Stimulated activated naive CD4-positive, alpha-beta T cell treated with Interleukin-2 at 50 U/mL for 16 hours (primary cell): ENCODE measurements at places on chromosomes 5 and 9.

GRCh38 chr5:10478436-10478835 lies 36.8 kb downstream of the ROPN1L start:
- DNase-seq: no peak

DNA sequence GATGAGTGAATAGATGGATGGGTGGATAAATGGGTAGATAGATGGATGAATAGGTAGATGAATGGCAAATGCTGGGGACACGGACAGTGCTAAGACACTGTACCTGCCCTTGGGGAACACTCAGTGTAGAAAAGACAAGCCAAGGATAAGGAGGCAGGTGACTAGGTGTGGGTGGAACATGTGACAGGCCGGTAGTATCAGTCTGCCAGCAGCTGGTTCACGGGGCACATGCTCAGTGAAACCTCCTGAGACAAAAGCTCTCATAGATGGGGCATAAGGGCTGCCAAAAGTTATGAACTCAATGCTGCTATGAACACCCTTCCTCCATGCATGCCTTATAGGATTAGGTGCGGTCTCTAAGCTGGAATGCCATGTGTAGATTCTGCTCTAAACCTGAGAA lies 71.0 kb downstream of the C5orf15 start:
- DNase-seq: no peak

GRCh38 chr5:17069995-17070511 lies 134.0 kb upstream of the MYO10 start:
- DNase-seq: no peak

- no peak for DNase-seq
Observed at GRCh38 chr5:57209316-57210040, 35.6 kb downstream of the GPBP1 start.

- no peak for DNase-seq
Observed at GRCh38 chr5:135386886-135387628, 12.0 kb downstream of the MACROH2A1 start.

DNA sequence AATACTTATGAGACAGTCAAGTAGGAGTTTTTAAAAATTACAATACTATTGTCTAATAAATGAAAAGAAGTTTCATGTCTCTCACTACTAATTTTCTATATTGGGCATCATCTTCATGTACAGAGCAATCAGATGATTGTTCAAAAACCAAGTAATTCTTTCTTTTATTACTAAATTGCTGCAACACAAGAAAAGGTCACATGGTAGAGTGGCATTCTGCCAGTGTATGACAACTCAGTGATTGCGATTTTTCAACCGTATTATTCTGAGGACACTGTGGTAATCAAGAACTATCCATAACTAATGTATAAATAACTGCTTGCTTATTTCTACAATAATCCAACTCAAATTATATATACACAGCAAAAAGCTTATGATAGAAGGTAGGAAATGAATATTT lies 96.7 kb upstream of the GRHPR start:
- no peak for DNase-seq

DNA sequence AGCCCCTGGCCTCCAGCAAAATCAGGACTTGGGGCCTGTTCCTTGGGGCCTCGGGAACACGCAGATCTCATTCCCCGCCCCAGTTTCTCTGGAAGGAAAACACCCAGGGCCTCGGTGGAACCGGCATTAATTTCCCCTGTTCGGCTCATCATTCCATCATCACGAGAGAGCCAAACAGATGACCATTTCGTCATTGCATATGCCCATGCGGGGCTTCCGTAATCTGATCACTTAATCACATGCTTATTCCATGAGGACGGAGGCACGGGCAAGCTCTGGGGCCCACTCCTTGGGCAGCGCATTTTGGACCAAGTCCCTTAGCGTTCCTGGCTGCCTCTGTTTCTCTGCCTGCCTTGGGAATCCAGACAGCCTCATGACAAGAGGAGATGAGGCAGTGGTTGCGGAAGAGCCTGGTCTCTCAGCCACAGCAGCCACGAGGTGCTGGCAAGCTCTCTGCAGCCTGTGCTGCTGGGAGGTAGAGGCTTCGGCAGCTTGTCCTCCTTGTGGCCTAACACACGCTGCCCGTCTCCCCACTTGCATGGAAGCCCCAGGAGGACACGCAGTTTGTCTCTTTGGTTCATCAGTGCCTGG lies 65.0 kb upstream of the IER5L start:
- no peak for DNase-seq

GRCh38 chr5:5822729-5823257 lies 400.3 kb downstream of the ICE1 start:
- DNase-seq: no peak

DNA sequence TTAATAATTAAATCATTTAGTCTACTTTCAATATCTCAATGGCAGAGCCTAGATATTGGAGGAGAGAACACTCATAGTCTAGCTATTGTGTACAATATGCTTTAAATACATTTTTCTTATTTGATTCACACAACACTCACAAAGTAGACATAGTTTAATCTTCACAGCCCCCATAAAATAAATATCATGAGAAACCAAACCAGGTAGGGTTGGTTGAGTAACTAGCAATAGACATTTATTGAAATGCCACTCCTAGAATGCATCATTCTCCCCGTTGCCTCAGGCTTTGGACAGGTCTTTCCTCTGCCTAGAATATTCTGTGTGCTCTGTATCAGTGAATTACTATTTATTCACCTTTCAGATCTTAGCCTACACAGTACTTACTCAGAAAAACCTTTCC lies 141.9 kb downstream of the CEMIP2 start:
- DNase-seq: no peak

DNA sequence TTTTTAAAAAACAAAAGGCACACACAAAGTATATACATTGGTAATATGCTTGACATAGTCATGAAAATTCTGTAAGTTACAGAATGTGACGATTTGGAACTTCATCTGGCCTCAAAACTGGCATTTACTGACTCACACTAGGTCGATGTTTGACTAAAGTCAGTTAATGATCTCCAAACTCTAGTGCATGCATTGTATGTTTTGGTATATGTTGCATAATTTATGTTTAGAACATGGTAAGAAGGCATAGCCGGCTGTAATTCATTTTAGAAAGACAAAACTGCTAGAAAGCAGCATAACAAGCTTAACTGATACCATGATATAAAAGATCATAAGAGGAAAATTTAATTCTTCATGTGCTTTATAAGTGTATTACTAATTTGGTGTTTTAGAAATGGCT lies 58.6 kb upstream of the RICTOR start:
- no peak for DNase-seq

GRCh38 chr9:93810028-93810971 lies 144.9 kb downstream of the BARX1 start:
- no peak for DNase-seq

DNA sequence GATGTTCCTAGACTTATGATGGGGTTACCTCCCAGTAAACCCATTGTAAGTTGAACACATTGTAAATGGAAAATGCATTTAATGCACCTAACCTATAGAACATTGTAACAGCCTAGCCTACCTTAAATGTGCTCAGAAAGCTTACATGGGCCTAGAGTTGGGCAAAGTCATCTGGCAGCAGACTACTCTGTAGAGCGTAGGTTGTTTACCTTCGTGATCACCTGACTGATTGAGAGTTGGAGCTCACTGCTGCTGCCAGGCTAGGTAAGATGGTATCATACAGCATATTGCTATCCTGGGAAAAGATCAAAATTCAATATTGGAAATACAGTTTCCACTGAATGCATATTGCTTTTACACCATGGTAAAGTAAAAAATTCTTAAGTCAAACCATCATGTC lies 95.4 kb downstream of the HTR4 start:
- DNase-seq: no peak

DNA sequence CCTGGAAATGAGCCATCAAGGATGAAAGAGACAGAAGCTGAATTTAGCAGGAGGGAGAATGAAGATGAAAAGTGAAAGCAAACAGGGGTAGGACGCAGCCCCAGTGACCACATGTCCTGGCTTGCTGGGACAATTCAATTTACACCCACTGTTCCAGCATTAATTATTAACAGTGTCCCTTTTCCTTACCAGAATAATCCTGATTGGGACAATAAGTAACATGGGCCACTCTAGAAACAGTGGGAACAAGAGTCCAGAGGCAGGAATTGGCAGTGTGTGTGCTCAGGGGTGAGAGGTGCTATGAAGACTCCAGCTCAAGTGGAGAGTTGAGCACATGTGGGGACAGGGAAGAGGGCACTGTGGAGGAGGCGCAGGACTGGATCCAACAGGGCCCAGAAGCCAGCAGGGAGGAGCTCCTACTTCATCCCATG lies 147.1 kb downstream of the C5orf15 start:
- no peak for DNase-seq

GRCh38 chr9:108245901-108246300 lies 609.9 kb downstream of the ACTL7B start:
- no peak for DNase-seq

GRCh38 chr9:127209948-127210640 lies 54.5 kb upstream of the GARNL3 start:
- no peak for DNase-seq

DNA sequence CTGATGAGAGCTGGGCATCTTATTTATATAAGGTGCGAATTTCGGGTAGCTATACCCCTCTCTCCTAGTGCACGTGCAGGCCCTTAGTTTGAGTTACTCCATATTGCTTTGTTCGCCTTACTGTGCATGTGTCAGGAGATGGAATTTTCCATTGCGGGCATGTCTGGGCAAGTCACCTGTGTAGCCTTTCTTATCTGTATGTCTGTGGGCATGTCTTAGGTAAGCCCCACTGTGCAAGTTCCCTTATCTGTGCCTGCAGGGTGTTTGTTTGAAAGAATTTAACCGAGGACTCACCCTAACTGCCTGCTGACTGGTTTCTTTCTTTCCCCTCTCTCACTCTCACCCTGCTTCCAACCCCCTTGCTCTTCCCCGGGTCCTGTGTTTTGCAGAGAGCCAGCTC lies 140.7 kb upstream of the RANBP3L start:
- DNase-seq: no peak

DNA sequence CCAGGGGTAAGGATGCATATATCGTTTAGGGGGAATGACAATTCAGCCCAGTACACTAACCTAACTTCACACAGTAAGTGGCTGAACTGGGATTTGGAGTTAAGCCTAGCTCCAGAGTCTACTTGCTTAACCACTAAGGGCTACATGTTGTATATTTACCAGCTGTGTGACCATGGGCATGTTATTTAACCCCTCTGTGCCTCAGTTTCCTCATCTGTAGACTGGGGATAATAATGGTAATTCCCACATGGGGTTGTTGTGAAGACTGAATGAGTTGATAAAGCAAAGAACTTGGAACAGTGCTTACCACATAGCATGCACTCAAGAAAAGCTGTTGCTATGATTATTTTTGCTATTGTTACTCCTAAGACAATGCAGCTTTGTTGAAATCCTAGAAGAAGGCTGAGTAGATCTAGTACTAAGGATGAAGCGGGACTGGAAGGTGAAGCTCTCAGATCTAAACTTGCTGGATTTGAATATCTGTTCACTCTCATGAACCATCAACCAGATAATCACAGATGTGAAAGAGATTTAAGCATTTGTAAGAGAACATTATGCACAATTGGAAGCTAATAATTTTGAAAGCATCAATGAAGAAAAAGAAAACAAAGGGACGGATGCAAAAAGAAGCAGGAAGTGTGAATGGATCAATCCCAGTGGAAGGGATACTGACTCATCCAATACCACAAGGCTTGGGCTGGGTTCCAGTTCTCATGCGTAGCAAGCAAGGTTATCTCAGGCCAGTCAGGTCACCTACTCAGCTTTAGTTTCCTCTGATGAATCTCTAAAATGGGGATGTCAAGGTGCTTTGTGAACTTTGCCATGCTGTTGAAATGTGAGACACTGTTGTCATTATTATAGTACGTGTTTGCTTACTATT lies 78.5 kb upstream of the TBC1D2 start:
- DNase-seq: no peak

- DNase-seq: no peak
Observed at GRCh38 chr9:96183751-96184150, 118.2 kb downstream of the HSD17B3 start.

DNA sequence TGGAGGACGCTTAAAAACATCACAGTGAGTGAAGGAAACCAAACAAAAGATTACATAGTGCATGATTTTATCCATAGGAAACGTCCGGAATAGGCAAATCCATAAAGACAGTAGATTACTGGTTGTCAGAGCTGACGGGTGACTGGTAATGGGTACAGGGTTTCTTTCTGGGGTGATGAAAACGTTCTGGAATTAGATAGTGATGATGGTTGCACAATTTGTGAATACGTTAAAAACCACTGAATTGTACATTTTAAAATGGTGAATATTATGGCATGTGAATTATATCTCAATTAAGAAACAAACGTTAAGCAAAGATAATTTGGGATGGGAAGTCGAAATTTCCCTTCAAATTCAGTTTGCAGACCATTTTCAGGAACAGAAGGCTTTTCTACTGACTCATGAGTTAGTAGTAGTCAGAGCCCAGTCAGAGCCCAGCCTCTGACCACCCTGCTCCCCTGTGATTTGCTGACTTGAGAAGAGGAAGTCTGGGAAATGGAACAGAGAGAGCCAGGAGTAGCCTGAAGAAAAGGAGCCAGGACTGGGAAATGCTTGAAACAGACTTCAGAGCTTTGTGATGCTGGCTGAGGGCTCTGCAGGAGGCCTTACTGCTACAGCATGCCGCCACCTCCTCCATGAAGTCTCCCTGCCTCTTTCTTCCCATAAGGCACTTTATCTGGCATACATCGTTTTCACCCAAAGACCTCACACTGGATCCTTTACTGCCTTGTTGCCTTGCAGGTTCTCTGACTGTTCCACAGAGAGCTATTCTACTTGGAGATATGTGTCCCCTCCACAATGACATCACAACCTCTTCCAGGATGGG lies 46.4 kb upstream of the CTNNA1 start:
- DNase-seq: no peak

- no peak for DNase-seq
Observed at GRCh38 chr5:68348447-68349222, 133.1 kb downstream of the PIK3R1 start.

DNA sequence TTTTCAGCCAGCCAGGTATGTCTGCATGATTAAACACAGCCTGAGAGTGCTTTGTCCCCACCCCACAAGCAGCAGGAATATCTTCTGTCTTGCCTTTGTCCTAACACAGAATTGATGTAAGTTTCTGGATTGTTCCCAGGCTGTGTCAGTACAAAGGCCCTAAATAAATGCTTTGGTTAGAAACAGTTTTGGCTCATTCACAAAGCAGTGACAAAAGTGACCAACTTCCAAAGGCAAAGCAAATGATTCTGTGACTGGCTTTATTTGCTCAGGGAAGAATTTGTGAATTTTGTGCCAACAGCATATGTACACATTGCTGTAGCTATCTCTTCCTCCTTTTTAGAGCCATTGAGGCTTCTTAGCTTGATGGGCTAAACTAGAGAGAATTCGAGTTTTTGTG lies 133.7 kb downstream of the PLPPR1 start:
- DNase-seq: no peak

GRCh38 chr5:56561455-56561854 lies 253.9 kb upstream of the MAP3K1 start:
- DNase-seq: no peak

GRCh38 chr5:65391591-65391990 lies 90.1 kb downstream of the ADAMTS6 start:
- DNase-seq: no peak

- DNase-seq: no peak
Observed at GRCh38 chr9:136942881-136943230, 1.7 kb downstream of the FBXW5 start.

GRCh38 chr5:22593592-22593991 lies 259.6 kb downstream of the CDH12 start:
- no peak for DNase-seq

- DNase-seq: no peak
Observed at GRCh38 chr5:152288917-152289595, 116.0 kb downstream of the NMUR2 start.

- DNase-seq: no peak
Observed at GRCh38 chr5:157283434-157283833, 17.5 kb downstream of the CYFIP2 start.

- no peak for DNase-seq
Observed at GRCh38 chr9:120944434-120944843, 17.8 kb upstream of the TRAF1 start.
